Stimulated activated CD8-positive, alpha-beta memory T cell treated with anti-CD3 and anti-CD28 coated beads, Interleukin-7, amount 100 ng/mL, for 1 hour (primary cell): ENCODE measurements at places on chromosomes 4 and X.

DNA sequence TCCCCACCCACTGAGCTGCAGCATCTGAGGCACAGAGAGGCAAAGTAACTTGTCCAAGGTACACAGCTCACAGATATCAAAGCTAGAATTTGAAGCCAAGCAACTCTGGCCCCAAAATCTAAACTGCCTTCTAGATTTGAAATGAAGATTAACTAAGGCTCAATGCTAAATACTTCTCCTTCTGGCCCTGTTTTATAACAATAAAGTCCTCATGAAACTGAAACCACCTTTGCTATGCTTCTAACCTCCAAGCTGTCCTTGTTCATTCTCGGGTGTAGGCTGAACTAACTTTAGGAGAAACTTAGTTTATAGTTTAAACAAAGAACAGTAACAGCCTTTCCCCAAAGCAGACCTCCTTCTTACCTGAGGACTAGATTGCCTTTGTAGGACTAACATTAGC, 93.6 kb downstream of the DCTD start:
- no peak for DNase-seq

DNA sequence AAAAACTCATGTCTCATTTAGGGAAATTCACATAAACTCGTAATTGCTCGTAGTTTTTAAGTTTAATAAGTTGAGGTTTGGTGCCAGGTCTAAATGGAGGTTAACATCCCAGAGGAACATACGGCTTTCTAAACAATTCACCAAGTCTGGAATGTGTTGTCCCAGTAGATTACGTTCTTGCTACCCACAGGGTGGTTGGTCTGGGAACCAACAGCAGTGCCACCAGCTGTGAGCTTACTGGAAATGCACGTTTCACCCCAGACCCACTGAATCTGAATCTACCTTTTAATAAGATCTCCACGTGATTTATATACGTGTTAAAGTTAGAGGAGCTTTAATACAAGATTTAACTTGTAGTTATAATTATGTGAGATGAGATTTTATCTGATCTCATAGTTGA, 134.3 kb downstream of the BMPR1B start:
- no peak for DNase-seq

DNA sequence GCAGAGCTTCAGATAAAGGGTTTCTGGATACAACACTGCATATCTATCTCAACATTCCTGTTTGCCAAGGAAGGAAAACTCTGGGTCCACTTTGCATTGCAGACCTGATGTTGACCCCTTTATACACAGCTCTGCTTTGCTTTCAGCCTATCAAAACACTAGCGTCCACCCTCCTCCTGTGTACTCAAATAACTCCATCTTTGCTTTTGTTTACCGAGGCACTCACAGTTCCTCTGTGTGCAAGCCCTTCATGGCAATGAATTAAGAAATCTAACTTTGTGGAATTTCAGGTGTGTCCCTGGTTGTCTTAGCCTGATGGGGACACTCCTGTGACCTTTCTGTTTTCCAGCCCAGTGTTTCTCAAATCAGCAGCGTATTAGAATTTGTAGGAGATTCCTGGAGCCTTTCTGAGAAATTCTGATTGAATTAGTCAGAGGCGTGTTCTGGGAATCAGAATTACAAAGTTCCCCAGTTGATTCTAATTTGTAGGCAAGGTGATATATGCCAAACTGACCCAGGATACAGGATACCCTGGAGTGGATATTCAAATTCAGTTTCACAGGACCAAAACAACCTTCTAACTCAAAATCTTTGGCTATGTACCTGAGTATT, 68.6 kb downstream of the DTHD1 start:
- DNase-seq, result no peak

GRCh38 chr4:4423706-4424498, 37.0 kb downstream of the NSG1 start:
- DNase-seq, result no peak

GRCh38 chr4:85861064-85861765, 386.3 kb downstream of the ARHGAP24 start:
- no peak for DNase-seq

- DNase-seq, result no peak
Measured at GRCh38 chr4:39067451-39067850, 5.4 kb downstream of the KLHL5 start.

GRCh38 chrX:19675731-19676130, 160.4 kb upstream of the MAP3K15 start:
- no peak for DNase-seq

DNA sequence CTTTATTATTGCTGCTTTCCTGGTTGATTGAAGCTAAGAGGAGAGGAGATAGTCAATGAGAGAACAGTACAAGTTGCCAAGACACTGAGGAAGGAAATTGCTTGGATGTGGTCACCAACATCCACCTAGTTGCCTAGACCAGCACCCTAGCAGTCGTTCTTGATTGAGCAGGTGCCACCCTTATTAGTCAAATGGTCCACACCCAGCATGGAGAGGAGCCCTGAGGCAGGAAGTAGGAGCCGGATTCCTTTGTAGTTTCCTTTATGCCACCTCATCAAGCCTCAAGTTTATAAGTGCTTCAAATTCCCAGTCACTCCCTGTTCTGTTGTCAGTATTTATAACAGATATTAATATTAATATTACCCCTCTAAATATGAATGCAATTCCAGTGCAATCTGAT, 19.1 kb downstream of the PAGE2 start:
- DNase-seq, result no peak

GRCh38 chr4:165293061-165293460, 34.4 kb upstream of the MSMO1 start:
- no peak for DNase-seq

DNA sequence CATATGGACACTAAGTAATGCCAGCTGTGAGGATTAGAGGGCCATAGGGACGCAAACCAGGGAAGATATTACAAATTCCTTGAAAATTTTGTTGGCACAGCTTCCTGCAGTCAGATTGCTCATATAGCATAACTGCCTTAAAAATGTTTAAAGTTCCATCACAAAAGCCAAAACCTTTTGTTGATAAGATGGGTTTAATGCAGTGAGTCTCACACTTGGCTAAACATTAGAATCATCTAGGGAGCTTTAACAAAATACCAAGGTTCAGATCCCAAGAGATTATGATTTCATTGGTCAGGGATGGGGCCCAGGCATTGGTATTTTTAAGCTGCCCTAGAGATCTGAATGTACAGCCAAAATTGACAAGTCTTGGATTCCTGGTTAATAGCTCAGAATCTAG, 376.5 kb upstream of the MAD2L1 start:
- no peak for DNase-seq

- no peak for DNase-seq
Measured at GRCh38 chr4:117626664-117627063, 407.6 kb upstream of the NDST3 start.

DNA sequence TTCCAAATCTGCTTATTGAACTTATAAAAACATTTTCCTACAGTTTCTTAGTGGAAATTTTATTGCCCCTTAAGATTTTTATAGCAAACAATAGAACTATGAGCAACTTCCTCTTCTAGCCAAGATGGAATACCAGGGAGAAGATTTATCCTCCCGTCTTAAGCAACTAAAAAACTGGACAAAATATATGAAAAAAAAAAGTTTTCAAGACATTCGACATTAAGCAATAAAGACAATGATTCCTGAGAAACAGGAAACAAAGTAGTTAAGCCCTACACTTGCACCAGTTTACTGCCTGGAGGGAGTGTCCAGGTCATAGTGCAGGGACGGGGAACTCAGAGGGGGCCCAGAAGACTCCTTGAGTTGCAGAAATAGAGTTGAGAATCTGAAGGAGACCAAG, 516.1 kb upstream of the DIPK2B start:
- no peak for DNase-seq

GRCh38 chr4:152887981-152888380, 48.1 kb upstream of the FHDC1 start:
- DNase-seq, result no peak

DNA sequence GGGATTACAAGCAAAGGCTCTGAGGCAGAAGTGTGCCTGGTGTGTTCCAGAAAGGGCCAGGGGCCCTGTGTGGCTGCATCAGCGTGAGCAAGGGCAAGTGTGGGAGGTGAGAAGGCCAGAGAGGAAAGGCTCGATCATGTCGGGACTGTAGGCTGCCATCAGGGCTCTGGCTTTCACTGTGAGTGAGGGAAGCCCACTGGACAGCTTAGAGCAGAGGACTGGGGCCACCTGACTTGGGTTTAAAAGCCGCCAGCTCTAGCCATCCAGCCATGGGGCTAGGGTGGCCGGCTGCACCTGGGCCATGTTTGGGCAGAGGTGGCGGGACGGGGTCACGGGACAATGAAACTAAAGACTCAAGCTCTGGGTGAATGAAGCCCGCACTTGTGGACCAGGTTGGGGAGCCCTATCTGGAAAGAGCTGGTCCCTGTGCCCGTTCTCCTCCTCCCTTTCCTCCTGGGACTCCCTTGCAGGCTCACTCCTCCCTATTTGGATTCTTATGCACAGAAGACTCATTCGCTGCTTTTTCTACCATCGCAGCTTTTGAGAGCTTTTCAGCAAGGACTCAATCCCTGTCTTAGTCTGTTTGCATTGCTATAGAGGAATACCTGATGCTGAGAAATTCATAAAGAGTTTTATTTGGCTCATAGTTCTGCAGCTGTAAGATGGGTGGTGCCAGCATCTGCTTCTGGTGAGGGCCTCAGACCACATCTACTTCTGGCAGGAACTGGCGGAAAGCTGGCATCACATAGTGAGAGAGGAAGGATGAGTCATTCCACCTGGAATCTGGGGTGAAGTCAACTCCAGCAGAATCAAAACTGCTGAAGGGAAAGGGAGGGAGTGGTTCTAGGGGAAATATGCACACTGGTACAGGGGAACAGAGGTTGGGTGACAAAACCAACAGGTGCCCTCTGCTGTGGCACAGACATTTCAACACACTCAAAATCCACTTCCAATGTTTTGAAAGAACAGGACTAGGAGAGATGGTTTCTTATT, 15.3 kb downstream of the CTAG1B start:
- no peak for DNase-seq

- no peak for DNase-seq
Measured at GRCh38 chr4:1492142-1492457, 85.9 kb upstream of the NKX1-1 start.

GRCh38 chr4:40525752-40526598, 103.7 kb downstream of the RBM47 start:
- no peak for DNase-seq

GRCh38 chr4:66376921-66377320, 706.6 kb upstream of the EPHA5 start:
- no peak for DNase-seq

DNA sequence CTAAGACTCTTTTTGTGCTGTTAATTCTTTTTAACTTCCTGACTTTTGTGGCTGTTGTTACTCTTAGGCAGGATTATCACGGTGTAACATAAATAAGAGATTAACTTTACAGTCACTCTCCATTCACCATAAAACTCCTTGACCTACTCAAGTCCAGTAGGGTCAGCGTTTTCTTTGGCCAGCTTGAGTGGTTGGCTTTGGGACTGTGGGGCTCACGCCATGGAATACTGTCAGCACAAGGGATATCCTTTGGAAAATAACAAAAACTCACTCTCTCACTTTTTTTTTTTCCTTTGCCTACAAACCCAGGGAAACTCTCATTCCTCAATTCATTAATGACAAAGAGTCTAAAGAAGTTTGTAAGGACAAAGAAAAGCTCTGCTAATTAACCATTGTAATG, 89.4 kb upstream of the TLL1 start:
- DNase-seq, result no peak
